ENCODE measurements at places on chromosomes 2 and 18.

GRCh38 chr2:138060301-138060635 is 96.0 kb downstream of the HNMT start:
- DNase-seq: no peak

DNA sequence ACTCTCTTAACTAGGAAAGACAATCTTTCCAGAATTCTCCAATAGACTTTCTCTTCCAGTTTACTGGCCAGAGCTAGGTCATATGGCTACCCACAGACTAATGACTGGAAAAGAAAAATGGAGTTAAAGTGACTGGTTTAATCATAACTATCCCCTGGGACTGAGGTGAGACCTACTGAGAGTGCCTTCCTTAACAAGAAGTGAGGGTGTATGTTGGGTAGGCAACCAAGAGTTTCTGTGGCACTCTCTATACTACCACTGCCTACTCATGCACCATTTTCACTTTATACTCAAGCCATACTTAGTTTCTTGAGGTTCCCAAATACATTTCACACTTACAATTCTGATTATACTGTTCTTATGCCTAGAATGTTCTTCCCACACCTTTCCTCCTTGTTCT is 6.9 kb upstream of the GFPT1 start:
- no peak for DNase-seq

DNA sequence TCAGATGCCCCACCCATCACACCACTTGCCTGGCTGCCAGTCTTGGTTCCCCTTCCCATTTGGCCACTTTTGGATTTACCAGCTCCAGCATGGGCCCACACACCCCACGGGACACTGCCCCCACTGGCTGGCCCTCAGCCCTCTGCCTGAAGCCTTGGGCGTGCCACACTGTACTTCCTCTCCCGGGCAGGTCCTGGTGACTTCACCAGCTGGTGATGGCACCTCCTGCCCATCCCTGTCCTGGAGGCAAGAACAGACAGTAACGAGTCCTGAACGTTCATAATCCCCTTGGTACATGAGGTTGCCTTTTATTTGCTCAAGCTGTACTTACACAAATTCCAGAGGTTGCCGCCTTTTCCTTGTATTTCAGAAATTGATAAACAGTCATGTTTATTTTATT is 81.1 kb downstream of the TMEM17 start:
- no peak for DNase-seq

DNA sequence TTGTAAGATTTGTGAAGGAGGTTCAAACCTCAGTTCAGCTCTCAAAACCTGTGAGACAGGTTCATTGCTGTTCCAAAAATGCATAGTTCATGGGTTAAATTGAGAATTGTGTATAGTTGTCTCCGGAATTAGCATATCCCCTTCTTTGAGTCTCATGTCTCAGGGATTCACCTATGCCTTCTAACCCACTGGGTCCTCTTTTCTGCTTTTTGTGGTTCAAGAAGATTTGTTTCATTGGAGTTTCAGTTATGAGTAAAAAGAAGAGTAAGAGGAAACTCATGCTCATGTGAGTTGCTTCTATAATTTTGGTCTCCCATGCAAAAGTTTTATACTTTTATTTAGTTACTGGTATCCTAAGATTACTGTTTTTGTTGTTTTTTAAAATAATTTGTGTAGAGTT is 1219.8 kb upstream of the ZEB2 start:
- no peak for DNase-seq

GRCh38 chr2:197369228-197369932 is 58.8 kb upstream of the ANKRD44 start:
- DNase-seq: no peak

DNA sequence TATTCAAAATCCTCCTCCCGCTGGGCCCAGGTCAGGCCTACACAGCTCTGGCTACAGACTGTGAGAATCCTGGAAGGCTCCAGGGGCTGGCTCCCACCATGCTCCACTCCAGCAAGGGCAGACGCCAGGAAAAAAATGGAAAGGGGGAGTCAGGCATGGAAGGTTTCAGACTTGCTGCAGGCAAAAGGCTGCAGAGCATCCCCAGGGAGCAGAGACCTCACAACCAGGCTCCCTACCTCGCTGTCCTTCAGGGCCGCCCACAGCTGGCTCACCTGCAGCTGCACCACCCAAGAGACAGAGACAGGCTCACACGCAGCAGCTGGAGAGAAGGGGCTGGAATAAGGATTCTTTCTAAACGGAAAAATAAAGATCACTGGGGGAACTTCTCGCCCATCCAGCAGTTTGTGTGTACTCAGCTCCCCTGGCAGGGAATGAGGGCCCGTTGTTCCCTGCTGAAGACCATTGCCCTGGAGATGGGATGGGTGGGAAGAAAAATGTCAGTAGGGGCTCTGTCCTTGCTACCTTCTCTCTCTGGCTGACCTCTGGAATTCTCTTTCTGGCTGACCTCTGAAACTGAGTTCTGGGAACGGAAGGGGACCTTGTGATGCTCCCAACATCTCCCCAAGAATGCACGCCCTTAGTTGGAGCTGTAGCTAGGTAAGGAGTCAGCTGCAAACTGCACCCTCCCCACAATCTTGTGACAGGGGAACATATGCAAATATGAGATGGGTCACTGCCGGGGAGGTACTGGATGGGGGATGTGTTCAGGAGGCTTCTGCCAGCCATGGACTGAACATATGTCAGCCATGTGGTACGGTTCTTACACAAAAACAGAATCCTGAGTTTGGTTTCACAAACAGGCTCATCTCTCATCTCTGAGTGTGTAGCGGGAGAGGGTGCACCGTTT is 34.5 kb downstream of the BCL2 start:
- no peak for DNase-seq

GRCh38 chr18:75183973-75184493 is 24.9 kb downstream of the PTGR3 start:
- no peak for DNase-seq

GRCh38 chr2:45890819-45891218 is 239.3 kb downstream of the PRKCE start:
- no peak for DNase-seq

GRCh38 chr2:63865159-63865799 is 23.6 kb downstream of the UGP2 start:
- DNase-seq: no peak

DNA sequence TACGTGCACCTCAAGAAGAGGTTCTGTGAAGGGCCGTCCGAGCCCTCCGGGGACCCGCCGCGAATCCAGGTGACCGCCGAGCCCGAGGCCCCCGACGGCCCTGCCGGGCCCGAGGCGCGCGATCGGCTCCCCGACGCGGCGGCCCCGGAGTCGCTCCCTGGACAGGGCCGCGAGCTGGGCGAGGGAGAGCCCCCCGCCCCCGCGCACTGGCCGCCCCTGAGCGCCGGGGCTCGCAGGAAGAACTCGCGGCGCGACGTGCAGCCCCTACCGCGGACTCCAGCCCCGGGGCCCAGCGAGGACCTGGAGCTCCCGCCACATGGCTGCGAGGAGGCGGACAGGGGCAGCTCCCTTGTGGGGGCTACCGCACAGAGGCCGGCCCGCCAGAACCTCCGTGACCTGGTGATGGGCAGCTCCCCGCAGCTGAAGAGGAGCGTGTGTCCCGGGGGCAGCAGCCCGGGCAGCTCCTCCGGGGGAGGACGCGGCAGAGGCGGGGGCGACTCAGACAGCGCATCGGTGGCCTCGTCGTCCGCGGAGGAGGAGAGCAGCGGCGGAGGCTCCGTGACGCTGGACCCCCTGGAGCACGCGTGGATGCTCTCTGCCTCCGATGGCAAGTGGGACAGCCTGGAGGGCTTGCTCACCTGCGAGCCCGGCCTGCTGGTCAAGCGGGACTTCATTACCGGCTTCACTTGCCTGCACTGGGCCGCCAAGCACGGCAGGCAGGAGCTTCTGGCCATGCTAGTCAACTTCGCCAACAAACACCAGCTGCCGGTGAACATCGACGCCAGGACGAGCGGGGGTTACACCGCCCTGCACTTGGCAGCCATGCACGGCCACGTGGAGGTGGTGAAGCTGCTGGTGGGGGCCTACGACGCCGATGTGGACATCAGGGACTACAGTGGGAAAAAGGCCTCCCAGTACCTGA is 812 bp downstream of the SOWAHC start:
- DNase-seq: no peak

DNA sequence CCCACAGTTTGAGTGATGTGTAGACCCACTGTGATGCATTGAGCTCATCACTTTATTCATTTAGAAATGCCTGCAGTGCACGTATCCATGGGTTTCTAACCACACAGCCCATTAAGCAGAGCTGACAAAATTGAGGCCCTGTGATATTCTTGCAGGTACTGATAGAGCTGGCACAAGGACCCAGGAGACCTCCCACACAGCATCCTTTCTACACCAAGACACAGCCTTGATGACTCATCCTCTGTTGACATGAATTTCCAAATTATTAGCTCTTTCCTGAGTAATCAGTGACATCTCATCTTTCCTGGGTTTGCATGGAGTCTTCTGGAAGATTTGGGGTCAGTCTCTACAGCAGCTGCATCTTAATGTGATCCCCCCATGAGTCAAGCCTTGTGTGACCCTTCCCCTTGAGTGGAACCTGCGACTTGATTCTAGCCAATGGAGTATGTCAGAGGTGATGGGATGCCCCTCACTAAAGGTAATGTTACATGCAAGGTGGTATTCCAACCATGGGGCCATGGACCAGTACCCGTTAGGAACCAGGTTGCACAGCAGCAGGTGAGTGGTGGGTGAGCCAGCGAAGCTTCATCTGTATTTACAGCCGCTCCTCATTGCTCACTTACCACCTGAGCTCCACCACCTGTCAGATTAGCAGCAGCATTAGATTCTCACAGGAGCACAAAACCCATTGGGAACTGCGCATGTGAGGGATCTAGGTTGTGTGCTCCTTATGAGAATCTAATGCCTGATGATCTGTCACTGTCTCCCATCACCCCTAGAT is 181.1 kb upstream of the ARL4C start:
- DNase-seq: no peak

DNA sequence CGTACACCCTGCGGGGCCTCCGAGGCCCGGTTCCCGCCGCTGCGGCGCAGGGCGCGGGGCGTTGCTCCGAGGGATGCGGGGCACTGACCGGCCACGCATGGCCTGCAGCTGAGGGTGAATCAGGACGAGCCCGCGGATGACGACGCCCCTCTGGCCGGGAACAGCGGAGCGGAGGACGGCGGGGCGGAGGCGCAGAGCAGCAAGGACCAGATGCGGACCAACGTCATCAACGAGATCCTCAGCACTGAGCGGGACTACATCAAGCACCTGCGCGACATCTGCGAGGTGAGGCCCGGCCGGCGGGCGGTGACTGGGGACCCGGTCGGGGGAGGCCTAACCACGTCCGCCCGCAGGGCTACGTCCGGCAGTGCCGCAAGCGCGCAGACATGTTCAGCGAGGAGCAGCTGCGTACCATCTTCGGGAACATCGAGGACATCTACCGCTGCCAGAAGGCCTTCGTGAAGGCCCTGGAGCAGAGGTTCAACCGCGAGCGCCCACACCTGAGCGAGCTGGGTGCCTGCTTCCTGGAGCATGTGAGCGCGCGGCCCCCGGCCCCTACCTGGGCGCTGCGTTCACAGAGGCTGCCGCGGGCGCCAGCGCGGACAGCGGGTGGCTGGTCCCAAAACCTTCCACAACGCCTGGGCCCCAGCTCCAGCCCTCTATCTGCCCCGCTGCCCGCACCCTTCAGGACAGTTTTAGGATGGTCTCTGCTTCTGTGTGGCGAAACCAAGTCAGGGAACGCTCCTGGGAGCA is 53.2 kb downstream of the FAM168B start:
- DNase-seq: no peak

- no peak for DNase-seq
These were observed 131.7 kb upstream of the SPOPL start for GRCh38 chr2:138369856-138370255.

DNA sequence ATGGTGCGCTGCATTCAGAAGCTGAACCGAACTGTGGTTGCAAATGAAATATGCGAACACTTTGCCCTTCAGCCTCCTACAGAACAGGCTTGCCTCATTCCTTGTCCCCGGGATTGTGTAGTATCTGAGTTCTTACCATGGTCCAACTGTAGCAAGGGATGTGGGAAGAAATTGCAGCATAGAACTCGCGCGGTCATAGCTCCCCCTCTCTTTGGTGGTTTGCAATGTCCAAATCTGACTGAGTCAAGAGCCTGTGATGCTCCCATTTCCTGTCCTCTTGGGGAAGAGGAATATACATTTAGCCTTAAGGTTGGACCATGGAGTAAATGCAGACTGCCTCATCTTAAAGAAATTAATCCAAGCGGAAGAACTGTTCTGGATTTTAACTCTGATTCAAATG is 291.4 kb downstream of the THSD7B start:
- DNase-seq: no peak

- DNase-seq: no peak
These were observed 201.0 kb downstream of the PMAIP1 start for GRCh38 chr18:60100778-60101177.

- no peak for DNase-seq
These were observed 84.5 kb upstream of the ITGA4 start for GRCh38 chr2:181372646-181373040.

DNA sequence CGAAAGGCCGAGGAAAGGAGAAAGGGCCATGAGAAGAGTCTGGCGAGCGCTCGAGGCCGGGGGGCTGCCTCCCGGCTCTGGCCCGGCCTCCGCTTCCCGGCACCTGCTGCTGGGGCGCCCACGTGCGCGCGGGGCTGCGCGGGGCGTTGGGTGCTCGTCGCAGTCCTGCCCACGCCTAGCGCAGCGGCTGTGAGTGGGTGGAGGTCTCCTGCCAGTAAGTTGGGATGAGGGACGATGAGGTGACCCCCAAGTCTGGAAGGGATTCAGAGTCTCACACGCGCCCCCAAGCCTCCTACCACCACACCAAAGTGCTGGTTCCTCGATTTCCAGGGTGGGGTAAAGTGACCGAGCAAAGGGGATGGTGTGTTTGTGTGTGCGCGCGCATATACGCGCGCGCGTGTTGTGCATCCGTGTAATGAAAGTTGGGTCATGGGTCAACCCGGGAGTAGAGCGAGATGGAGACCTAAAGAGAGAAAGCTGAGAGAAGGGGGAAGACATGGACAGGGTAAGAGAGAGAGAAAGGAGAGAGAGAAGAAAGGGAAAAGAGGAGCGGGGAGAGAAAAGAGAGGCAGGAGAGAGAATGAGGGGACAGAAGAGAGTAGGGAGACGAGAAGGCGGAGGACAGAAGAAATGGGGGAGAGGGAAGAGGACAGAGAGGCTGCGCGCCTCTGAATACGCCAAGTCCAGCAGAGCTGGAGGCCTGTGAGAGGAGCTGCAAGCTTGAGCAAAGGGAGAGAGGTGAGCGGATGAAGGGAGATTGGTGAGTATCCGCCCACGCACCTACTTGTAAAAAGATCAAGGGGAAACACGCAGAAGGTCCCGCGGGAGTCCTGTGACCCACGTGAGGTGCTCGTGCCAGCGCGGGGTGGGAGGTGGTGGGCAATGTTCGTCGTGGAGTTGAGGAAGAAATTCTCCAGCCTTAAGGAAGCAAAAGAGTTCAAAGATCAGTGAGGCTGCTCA is 1.7 kb upstream of the NETO1 start:
- no peak for DNase-seq

GRCh38 chr2:96514521-96514920 is 9.4 kb upstream of the NEURL3 start:
- no peak for DNase-seq

DNA sequence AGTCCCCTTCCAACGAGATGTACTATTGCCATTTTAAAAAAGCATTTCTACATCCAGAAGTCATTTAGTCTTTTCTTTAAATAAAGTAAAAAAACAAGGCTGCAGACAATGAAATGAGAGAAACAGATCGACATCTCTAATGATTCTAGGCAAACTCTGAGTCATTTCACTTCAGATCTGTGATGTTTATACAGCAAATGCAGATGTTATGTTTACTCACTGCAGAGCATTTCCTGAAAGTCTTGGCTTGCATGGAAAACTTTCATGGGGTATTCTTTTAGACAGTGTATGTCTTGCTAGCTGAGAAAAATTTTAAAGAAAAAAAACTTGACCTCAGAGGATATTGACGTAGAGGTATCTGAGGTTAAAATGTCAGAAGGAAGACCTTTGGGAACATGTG is 797.4 kb downstream of the CNTNAP5 start:
- no peak for DNase-seq
